ENCODE measurements at places on chromosomes 6 and 20.

- DNase-seq, result peak; percentile 80
These were observed 15.4 kb downstream of the FOXC1 start for GRCh38 chr6:1624851-1625781.

DNA sequence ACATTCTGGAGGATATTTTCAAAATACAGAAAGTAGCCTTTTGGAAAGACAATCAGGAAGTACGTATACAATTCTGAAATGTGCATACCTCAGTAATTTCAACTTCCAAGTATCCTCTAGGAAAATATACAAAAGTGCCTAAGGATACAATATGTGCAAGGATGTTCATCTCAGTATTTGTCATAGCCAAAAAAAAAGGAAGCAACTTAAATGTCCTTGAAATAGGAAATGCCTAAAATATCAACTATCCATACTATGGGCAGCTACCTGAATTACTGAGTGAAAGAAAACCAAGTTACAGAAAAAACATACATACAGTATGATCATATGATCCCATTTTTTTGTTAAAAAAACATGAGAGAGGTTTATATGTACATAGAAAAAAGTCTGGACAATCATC, 1.5 kb downstream of the PPIL1 start:
- DNase-seq, result no peak

- DNase-seq, result no peak
These were observed 106.6 kb downstream of the RNASET2 start for GRCh38 chr6:166849749-166850183.

- DNase-seq, result no peak
These were observed 14.3 kb downstream of the BICRAL start for GRCh38 chr6:42796171-42796570.

- DNase-seq, result no peak
These were observed 52.2 kb downstream of the REV3L start for GRCh38 chr6:111430605-111431376.

DNA sequence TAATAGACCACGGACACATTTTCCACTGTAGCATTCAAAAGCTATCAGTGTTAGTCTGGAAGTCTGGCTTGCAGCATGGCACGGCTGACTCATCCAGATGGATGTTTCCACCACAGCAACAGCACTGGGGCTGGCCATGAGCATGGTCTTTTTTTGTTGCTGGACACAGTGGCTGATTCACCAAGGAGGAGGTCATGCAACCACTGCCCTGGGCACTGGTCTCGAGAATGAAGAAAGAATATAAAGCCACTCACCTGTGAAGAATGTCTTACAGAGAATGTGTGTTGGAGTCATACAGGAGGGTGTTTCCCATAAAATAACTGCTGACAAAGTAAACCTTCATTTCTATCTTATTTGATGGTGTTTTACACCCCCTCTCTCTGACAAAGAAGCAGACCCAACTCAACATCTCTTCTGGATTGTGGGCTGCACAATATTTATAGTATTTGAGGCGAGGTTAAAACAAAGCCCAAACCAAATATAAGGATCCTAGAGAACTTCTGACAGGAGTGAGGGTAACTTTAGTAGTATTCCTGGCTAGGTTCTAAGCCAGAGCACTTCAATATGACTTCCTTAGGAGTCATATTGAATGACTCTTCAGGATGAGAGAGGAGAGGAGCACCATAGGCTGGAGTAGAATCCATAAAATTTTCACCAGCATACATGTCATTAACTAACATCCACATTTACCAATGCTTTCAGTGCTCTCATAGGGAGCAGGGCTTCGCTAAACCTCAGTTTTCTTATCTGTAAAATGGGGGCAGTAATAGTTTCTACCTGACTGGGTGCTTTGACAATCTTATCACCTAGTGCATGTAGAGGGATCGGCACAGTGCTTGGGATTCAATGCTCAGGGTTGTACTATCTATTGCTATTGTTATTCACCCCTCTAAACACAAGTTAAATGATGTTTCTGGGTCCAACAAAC, 121.4 kb downstream of the KIF13A start:
- no peak for DNase-seq

DNA sequence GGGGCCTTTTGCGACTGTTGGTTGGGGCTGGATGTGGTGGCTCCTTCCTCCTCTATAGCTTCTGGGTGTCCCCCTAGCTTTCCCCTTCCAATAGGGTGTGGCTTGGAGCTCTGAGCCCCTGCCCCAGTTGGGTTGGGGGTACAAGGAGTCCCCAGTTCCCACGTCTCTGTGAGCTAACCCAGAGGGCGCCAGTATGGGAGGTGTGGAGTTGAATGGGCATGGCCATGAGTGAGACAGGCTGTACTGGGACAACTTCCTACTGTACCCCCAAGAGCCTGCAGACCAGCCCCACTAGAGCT, 1.2 kb downstream of the C20orf204 start:
- DNase-seq, result no peak

- DNase-seq, result no peak
These were observed 62.2 kb downstream of the CD164 start for GRCh38 chr6:109320072-109320471.

GRCh38 chr6:145147981-145148749, 587.2 kb downstream of the EPM2A start:
- DNase-seq, result peak; percentile 45

DNA sequence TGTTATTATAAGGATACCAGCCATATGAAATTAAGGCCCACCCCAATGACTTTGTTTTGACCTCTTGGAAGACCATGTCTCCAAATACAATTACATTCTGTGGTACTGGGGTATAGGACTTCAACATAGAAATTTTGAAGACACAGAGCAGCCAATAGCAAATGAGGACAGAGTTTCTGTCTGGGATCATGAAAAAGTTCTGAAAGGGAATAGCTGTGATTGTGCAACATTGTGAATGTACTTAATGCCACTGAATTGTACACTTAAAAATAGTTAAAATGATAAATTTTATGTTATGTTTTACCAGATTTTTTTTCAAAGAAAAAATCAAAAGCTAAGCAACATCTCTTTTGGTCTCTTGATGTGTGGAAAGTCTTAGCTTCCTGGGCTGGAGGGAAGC, 27.0 kb upstream of the AGPAT4 start:
- DNase-seq, result no peak

GRCh38 chr20:21901470-21902275, 196.2 kb downstream of the PAX1 start:
- no peak for DNase-seq

DNA sequence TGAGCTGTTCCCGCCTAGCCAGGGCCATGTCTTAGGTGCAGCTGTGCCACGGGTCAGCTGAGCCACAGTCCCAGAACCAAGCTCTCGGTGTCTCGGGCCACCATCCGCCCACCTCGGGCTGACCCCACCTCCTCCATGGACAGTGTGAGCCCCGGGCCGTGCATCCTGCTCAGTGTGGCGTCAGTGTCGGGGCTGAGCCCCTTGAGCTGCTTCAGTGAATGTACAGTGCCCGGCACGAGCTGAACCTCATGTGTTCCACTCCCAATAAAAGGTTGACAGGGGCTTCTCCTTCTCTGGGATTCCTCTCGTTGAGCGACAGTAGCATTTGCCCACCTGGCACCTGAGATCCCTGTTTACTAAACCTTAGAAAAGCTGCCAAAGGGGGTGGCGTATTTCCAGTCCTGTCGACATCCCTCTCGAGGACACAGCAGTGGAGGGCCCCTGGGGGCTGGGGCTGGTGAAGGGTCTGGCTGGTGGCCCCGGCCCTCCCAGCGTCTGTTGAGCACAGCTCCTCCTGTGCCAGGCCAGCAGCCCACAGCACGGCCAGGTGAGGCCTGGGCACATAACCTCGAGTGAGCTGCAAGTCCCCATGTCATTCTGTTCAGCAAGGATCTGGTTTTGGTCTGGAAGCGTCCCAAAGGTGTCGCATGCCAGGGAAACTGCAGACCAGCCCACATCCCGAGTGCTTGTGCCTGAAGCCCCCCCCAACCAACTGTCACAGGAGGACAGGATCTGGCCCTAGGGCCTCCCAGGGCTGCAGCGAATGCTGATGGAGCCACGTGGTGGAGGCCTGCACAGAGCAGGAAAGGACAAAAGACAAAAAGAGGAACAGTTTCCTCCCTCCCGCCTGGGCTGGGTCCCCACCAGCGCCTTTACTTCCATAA, 21.2 kb upstream of the PYGB start:
- no peak for DNase-seq
